ENCODE measurements at places on chromosomes 3 and 15.

DNA sequence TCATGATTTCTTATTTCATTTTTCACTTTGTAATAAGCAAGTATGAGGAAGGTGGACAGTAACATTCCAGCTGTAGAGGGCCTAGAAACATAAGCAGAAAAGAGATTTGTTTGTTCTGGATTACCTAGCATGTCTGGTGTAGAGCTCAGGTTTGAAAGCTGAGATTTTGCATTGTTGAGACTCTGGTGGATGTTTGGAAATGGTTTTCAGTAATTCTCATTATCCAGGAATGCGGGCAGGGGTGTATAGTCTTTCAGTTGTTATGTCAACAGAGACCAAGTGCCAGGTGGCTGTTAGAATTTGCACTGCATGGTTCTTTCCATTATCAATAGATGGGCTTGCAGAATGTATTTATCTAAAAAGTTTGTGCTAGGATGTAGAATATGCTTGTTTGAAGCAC, 10.9 kb downstream of the GPD1L start:
- DNase-seq, result no peak

DNA sequence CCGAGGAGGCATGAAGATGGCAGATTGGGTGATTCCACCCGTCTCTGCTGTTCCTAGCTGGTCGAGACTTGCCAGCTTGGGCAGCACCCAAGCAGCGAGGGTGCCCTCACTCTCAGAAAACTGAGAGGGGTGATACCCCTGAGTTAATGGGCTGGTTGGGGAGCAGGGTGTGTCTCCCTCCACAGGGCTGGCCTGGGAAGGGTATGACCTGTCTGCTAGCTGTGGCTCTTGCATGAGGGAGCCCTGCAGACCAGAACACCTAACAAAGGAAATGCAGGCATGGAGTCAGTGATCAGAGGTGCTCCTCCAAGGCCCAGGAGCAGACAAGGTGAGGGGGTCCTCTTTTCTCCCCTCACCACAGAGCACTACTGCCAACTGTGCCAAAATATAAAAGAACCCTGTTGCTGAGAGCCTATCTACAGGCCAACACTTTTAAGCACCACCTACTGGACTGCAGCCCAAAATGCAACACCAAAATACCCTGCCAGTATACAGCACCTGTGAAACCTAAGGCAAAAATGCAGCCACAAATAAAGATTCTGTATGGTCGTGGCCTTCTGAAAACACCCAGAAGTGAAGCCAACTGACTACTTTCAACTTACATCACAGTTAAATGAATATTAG, 35.8 kb upstream of the PPM1L start:
- peak; percentile 7 for DNase-seq

DNA sequence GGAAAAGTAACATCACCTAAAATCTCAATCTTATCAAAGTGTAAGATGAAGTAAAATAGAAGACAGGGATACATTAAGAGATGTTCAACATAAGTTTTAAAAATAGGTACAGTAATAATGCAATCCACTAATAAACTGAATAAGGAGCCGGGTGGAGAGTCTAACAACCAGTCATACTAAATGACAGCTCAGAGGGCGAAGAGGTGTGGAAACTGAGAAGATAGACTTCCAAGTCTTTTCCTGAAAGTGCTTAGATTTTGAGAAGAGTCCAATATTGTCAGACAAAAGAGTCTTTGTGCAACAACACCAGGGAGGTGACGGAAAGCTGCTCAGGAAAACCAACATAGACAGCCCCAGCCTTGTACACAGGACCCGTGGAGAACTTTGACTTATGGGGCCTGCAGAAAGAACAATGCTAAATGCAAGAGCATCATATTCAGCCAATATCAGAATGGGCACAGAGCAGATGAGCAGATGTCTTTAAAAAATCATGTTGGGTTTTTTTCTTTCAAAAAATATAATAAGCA, 66.4 kb downstream of the MECOM start:
- no peak for DNase-seq

- no peak for DNase-seq
Measured at GRCh38 chr3:110504401-110504800, 567.2 kb upstream of the NECTIN3 start.

DNA sequence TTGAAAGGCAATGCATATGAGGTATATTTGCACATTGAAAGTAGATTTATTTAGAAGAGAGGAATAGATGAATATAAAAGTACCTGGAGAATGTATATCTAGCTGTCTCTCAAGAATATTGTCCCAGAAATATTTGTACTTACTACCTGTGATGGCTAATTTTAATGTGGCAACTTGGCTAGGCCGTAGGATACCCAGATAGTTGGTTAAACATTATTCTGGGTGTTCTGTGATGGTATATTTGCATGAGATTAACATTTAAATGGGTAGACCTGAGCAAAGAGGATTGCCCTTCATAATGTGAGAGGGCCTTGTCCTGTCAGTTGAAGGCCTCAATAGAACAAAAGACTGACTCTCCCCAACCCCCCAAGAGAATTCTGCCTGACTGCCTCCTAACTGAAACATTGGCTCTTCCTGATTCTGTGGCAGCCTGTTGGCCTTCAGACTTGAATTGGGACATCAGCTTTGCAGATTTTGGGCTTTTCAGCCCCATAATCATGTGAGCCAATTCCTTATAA, 69.4 kb upstream of the FILIP1L start:
- DNase-seq, result no peak

DNA sequence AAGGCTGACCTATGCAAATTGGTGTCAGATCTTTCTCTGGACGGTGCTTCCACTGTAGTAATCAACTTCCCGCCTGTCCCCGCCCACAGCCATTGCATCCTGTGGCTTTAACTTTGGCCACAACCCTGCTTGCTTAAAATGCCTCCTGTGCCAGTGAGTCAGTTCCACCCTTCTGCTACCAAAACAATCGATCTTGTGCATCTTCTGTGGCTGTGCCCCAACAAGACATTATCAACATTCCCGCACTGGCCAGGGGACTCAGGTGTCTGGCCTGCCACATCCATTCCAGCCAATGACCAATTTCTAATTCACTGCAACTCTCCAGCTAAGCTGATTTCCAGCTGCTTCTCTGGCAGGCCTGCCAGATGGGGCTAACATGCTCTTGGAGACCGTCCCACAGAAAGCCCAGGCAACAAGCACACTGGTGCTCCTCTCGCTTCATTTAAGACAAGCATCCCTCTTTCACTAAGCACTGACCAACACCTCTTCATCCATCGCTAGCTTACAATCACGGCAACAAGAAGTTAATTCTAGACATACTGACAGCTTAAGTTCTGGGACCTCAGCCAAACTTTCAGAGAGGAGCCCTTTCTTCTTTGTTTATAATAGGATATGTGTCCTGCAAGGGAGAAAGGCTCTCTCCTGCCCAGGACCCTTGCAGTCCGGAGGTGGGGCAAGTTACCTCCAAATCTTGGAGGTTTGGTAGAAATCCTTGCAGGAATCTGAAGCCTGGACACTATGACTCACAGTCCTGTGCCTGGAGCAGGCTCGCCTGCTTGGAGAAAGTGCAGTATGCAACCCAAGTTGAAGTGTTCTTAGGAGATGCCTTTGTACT, 6.7 kb downstream of the CA12 start:
- DNase-seq, result peak; percentile 27

- no peak for DNase-seq
Measured at GRCh38 chr3:178603735-178604134, 67.5 kb downstream of the KCNMB2 start.

DNA sequence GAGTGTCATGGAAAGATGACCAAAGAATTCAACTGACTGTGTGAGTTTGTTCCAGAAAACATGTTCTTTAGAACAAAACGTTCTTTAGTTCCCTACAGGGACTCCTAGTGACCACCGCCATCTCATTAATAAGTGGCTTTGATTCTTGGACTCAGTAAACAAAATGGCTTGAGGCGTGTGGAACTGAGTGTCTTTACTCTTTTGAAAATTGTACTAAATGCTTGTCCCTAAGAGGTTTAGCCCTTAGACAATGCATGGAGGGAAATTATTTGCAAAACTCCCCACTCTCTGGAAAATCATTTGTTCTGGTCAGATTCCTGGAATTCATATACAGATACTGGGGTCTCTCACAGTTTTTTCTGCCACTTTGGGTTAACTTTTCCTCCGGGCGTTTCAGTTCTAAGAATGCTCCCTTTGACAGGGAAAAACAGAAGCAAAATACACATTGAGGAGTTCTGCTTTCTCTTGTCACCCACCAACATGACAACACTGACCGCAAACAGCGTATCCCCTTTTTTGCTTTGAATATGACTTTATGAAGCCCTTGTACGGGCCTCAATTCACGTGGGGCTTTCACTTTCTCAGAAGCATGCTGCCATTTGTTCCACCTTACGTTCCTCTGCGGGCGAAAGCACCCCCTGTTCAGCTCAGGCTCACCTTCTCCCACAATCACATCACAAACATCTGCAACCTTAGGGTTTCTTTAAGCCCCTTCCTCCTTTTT, 15.3 kb upstream of the NRROS start:
- no peak for DNase-seq

DNA sequence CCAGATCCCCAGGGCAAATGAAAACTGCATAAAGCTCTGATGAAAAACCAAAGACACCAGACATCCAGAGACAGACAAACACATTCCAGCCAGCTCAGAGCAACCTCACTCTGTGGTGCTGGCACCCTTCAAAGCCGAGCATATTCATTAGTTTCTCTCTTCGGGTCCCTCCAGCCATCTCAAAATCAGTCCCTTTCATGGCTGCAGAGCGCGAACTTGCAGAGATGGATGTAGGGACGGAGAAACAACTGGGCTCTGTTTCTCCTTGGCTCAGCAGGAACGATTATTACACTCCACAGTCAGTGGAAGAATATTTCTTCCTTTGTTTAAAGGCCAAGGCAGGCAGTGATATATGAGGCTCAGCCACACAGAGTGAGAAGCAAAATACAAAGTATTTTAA, 50.4 kb upstream of the SYN2 start:
- peak; percentile 37 for DNase-seq

DNA sequence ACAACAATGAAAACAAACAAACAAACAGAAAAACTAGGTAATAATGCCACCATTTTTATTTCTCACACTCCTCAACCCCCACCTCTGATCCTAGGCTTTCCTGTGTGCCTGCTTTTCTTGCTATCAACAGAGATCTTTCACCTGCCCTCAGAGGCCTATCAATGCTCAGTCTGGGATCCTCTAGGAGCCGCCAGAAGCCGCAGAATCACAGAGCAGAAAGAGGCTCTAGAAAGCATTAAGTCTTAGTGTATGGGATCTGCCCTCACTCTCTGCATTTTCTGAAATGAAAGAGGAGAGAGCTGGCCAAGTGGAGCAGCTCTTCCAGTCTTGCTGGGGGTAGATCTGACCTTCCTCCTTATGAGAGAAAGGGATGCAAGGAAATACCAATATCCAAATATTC, 306.8 kb downstream of the TUSC7 start:
- no peak for DNase-seq

DNA sequence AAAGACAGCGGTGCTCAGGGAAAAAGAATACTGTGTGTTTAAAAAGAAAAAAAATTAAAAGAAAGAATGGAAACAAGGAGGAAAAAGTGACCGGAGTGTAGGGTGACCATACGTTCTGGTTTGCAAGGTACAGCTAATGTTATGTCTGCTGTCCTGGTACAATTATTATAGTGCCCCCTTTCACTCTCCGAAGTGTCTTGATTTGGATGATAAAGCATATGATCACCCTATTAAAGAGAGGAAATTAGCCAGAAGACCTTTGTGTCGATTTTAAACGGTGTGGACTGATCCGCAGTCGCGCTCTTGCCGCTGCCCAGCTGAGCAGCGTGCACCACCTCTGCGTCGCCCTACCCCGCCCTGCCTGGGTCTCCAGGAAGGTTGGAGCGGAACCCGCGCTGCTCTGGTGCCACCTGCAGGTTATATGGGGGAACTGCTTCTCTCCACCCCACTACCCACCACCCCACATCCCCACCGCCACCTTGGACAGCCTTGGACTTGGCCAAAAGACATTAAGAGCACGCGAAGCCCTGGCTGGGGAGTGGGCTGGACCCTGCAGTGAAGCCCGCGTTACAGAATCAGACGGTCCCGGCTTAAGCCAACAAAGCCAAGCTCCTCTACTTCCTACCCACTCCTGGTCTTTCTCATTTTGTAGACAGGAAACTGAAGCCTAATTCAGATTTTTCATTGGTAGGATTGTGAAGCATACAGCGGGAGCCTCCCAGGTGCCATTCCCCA, 41.2 kb upstream of the UBE2Q2 start:
- DNase-seq, result peak; percentile 60
